ENCODE measurements at places on chromosomes 3 and 15.

- no peak for DNase-seq
These were observed 51.7 kb downstream of the TRANK1 start for GRCh38 chr3:36893137-36893557.

- DNase-seq: no peak
These were observed 80.6 kb downstream of the CCR1 start for GRCh38 chr3:46127503-46127902.

GRCh38 chr3:15438983-15439382 lies 11.6 kb downstream of the EAF1 start:
- DNase-seq: no peak

GRCh38 chr15:74821091-74821789 lies 5.2 kb upstream of the CPLX3 start:
- DNase-seq: no peak

GRCh38 chr3:66989241-66989640 lies 8.9 kb upstream of the KBTBD8 start:
- no peak for DNase-seq

GRCh38 chr3:144774897-144775296 lies 803.3 kb downstream of the DIPK2A start:
- no peak for DNase-seq

- peak; percentile 44 for DNase-seq
These were observed 97.7 kb upstream of the ATP2B2 start for GRCh38 chr3:10602769-10603768.

DNA sequence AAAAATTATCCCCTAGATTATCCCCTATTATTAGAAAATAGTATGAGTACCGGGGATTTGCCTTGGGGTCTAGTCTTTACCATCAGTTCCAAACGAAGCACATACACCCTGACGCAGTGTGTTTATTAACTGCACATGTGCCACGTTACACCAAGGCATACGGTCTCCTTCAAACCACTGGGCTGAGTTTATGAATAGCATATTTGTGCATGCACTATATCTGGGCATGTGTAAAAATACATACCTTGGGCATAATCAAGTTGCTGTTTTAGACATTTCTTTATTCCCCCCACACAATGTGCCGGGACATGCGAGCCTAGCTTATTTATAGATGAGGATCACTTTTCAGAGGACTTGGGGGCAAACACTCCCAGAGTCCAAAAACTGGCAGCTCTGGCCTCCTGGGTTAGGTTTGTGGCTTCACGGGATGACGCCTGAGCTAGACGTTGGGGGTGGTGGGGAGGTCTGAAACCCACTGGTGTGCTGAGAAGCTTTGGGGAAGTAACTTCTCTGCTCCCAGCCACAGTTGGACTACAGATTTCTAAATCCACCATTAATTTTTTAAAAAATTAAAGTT lies 16.2 kb downstream of the IGDCC4 start:
- no peak for DNase-seq

Measured in activated T-cell treated with anti-CD3 and anti-CD28 coated beads for 24 hours (primary cell).